ENCODE measurements at places on chromosomes 6 and 20.

- DNase-seq, result peak; percentile 64
Observed at GRCh38 chr6:10528158-10528981, 7.2 kb downstream of the GCNT2 start.

DNA sequence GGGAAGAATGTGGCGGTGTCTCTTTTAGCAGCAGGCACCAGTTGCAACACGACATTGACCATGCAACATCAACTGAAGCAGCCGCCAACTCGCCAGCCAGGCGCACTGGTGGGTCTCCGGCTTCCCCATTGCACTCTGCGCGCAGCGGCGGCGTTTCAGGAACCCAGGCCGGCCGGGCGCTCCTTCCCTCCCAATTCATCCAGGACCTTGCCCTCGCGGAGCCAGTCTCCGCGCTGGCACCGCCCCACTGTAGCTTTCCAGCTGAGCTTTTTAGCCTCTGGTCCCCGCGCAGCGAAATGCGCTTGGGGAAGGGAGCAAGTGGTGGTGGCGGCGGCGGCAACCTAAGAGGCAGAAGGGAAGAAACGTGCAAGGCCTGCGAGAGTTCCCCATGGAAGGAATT lies 297.9 kb upstream of the RIMS1 start:
- no peak for DNase-seq

GRCh38 chr6:169959136-169960002 lies 207.9 kb downstream of the ERMARD start:
- DNase-seq, result no peak

DNA sequence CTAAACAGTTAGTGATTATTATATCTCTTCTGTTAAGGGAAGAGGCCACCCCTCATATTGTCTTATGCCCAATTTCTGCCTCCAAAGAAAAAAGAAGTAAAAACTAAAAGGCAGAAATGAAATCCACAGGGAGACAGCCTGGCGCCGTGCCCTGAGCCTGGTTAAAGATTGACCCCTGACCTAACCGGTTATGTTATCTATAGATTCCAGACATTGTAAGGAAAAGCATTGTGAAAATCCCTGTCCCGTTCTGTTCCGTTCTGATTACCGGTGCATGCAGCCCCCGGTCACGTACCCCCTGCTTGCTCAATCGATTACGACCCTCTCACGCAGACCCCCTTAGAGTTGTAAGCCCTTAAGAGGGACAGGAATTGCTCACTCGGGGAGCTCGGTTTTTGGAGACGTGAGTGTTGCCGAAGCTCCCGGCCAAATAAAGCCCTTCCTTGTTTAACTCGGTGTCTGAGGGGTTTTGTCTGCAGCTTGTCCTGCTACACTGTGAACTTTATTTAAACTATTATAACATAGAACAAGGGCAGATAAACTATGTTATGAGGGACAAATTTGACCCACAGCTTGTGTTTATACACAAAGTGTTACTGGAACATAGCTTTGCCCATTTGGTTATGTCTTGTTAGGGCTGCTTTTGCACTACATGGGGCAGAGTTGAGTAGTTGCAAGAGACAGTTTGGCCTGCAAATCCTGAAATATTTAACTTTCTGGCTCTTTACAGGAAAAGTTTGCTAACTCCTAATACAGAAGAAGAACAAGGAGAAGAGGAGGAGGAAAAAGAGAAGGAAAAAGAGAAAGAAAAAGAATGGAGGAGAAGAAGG lies 49.6 kb downstream of the CD24 start:
- DNase-seq, result no peak

DNA sequence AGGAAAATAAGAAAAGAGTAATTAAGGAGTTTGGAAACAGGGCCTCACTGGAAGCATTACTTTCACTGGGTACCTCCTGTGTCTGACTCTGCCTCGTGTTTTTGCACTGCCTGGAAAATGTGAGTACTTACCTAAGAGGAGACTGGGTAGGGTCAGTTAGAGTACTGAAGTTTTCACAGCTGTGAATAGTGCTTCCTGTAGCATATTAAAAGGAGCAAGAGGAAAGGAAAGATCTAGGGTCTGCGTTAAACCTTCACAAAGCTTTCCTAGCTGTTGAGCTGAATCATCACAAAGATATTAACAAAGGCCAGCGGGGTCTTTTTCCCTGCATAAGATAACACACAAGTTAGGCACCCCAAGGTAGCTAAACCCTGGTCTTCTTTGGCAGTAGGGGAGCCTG lies 82.3 kb downstream of the MLIP start:
- DNase-seq, result no peak

DNA sequence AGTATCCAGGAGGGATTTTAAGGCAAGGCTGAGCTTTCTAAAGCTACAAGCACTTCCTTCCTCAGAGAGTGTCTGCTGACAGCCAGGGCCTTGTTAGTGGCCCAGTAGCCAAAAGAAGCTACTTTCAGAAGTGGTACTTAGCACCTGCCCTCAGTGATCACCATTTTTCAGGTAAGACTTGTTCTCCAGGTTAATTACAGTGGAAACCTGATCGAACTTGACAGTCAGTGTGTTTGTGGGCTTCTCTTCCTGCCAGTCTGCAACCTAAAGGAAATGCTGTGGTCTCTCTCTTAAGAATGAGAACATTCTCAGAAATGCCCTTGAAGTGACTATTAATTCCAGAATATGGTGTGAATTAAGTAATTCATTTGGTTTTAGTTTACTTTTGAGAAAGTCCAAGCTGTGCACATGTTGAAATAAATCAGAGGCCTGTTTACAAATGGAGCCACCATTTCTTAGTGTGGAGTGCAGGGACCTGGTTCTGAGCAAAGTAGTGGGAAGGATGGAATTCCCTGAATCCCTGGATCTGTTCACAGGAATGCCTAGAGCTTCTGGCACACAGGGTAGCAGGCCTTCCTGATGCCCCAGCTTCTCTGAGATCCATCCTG lies 185.3 kb upstream of the AGPAT4 start:
- peak; percentile 37 for DNase-seq

- no peak for DNase-seq
Observed at GRCh38 chr6:14012313-14013030, 87.7 kb downstream of the RNF182 start.
